NCI-H2081 (cell line): ENCODE measurements at places on chromosomes 1 and 21.

GRCh38 chr21:16454399-16454798 is 724.6 kb downstream of the USP25 start:
- no peak for DNase-seq

- DNase-seq: no peak
Observed at GRCh38 chr1:41689139-41689538, 204.7 kb upstream of the EDN2 start.

GRCh38 chr1:181364801-181365200 is 118.5 kb upstream of the CACNA1E start:
- no peak for DNase-seq

- DNase-seq: no peak
Observed at GRCh38 chr1:17732475-17732874, 22.7 kb upstream of the ACTL8 start.

DNA sequence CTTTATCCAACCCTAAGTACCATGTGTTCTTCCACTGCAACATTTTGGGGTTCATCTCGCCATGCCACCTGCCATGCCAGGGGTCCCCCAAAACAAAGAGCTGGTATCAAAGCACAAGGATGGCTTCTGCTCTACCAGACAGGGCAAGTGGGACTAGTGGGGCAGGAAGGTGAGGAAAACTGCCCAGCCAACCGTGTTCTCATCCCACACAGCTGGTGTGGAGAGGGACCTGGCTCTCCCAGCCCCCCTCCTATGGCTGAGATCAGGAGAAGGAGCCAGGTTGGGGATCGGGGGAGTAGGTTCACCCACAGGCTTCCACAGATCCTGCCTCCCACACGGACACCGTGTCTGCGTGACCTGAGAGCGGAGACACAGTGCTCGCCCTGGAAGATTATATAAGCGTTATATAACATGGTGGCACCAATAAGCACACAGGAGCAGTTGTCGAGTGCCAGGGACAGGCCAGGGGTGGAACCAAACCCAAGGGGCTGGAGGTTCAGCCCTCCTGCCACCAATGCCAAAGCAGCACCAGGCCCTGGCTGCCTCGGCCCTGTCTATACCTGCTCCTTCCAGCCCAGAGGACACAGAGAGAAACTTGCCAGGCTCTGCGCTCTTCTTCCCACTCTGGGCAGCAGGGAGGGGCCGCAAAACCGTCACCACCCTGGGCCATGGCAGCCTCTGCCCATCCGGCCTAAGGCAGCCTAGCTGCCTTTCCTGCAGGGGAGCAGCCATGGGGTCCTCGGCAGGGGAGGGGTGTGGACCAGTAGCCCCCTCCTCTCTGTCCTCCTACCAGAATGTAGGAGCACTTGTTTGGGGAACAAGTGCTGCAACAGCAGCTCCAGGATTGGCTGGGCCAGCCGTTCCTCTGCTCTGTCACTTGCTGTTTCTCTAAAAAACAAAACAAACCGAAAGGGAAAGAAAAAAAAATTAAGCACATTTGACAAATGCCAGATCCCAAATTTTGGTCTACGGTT is 43.5 kb downstream of the CD34 start:
- no peak for DNase-seq

- DNase-seq: no peak
Observed at GRCh38 chr1:184300446-184300845, 86.4 kb upstream of the C1orf21 start.

GRCh38 chr21:42721341-42721824 is 68.0 kb downstream of the PDE9A start:
- DNase-seq: no peak

- no peak for DNase-seq
Observed at GRCh38 chr1:52416811-52417210, 12.4 kb downstream of the PRPF38A start.

DNA sequence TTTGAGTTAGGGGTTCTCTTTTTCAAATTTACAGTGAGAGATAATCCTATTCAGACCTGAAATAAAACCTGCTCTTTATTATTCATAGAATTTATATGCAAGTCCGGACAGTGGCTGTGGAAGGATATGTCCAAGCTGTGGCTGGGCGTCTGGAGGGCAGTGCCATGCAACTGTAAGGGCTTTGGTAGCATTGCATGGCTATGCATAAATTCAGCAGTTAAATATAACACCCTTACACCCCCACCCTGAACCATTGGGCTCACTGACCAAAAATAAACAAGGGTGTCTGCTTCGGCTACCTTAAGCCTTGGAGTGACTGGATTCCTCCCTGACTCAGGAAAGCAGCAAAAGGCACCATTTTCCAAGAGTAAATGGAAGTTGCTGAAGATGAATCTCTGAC is 5.4 kb downstream of the CHTOP start:
- DNase-seq: no peak

- DNase-seq: no peak
Observed at GRCh38 chr1:201020040-201020591, 3.4 kb downstream of the KIF21B start.

DNA sequence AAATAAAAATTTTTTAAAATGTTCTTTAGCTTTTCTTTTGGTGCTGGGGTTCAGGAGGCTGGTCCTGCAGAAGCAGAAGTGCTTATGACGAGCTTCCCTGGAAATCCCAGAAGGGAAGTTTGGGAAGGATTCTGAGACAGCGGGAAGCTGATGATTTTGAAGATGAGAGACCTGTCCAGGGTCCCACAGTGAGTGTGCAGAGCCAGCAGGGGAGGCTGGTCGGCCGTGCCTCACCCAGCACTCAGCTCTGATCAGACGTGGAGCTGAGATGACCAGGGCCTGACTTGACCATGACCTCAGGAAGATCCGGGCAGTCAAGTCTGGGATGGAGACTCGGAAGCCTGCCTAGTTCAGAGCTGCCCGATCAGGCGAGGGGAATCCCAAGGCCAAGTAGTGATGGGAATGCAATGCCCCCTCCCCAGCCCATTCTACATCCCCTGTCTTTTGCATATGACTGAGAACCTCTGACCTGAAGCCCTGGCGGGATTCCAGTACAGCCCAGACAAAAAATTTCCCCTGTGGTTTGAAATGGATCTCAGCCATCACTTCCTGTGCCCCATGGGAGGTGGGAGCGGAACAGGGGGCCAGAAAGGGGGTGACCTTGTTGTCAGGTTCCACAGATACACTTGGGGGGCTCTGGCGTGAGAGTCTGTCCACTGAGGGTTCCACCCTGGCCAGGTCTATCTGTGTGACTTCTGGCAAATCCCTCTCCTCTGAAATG is 96.8 kb upstream of the RUNX3 start:
- DNase-seq: no peak

GRCh38 chr1:229378586-229379367 is 35.9 kb upstream of the CCSAP start:
- DNase-seq: peak; percentile 37

DNA sequence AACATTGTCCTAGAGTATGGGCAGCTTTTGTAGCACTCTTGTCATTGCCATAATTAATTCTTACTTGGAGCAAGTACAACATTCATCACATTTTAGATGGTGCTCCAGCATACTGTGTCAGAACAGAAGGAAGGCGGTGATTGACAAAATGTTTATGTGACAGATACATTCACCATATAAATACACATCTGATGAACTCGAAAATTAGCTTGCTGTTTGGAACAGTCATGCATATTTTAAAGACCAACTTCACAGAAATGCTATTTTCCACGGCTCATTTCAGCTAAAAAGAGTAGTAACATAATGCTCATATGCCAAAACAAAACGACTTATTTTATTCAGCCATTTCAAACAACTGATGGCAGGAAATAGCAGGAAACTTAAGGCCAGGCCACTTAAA is 302.7 kb downstream of the MRPL39 start:
- no peak for DNase-seq

DNA sequence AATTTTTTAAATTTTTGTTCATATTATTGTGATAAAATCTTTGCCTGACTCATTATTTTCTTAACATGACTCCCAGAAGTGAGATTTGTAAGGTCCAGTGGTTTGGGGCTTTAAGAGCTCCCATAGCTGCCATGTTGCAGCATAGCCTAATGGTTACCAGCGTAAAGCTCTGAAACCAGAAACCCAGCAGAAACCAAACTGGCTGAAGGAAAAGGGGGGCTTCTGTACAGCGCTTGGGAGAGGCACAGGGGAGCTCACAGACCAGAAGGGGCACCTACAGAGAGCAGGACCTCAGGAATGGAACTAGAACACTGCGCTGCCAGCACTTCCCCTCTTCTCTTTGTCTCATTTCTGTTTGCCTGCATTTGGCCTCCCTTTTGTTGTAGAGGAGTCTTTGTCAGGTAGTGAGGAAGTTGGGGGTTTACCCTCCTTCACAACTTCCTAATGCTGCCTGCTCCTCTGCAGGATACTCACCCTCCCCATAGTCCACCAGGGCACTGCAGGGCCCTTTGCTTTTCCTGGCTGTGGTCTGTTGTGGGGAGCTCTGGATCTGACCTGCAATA is 2.6 kb upstream of the PYCR2 start:
- no peak for DNase-seq

DNA sequence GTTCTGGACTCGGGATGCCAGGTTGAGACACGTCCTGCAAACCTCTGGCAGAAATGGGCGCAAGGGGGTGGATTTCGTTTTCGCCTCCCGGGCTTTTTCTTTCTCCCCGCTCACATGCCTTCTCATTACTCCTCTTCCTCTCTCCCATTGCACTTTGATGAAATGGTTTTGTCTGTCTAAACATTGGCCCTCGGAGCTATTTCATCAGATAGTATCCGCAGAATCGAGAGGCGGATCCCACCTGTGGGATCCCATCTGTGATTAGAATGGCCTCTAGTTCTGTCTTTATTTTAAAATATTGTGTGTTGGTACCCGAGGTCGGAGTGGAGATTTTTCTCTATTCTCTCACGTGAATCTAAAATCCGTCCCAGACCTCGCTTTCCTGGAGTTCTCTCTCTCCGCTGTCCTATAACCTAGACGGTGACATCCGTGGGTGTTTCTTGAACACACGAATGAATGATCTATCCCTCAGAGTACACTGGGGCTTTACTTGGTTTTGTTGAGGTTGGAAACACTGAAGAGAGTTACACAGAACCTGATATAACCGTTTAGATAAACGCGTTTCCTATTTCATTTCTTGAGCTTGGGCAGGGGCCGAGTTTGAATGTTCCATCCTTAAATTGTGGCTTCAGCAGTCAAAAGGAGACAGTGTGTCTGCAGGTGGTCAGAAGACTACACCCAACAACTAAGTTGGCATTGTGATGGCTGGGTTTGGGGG is 2.0 kb downstream of the EDARADD start:
- no peak for DNase-seq

- DNase-seq: no peak
Observed at GRCh38 chr1:7852804-7853683, at the start of gene UTS2. UTS2 (minus strand) TSS chr1:7853065; CDS start chr1:7853003, 62 bp downstream.

- no peak for DNase-seq
Observed at GRCh38 chr1:15337656-15338402, 71.9 kb upstream of the EFHD2 start.

DNA sequence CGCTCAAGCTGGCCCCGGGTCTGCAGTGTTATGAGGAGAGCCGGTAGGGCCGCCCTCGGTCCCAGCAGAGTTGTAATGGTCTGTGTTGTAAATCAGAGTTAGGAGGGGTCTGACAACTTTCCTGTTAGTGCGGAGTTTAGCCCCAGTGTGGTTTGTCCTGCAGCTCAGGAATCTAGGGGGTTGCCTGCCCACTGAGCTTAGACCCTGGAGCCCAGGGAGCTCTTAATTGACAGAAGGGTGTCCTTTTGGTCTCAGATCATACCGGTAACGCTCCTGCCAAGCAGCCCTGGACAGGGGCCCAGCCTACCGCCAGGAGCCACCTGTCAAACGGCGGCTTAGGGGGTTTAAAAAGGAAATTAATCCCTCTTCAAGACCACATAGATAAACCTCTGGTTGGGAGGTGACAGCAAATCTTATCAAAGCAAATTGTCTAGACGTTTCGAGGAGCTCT is 164.4 kb downstream of the DYRK1A start:
- no peak for DNase-seq

- DNase-seq: no peak
Observed at GRCh38 chr1:12047120-12047876, 15.8 kb upstream of the TNFRSF8 start.

DNA sequence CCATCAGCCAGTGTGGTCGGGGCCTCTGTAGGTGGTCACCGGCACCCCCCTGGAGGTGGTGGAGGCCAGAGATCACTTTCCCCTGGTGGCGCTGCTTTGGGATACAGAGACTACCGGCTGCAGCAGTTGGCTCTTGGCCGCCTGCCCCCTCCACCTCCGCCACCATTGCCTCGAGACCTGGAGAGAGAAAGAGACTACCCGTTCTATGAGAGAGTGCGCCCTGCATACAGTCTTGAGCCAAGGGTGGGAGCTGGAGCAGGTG is 961 bp downstream of the RBM15 start:
- DNase-seq: no peak

GRCh38 chr21:44748621-44749020 is 37.2 kb upstream of the TSPEAR start:
- no peak for DNase-seq

DNA sequence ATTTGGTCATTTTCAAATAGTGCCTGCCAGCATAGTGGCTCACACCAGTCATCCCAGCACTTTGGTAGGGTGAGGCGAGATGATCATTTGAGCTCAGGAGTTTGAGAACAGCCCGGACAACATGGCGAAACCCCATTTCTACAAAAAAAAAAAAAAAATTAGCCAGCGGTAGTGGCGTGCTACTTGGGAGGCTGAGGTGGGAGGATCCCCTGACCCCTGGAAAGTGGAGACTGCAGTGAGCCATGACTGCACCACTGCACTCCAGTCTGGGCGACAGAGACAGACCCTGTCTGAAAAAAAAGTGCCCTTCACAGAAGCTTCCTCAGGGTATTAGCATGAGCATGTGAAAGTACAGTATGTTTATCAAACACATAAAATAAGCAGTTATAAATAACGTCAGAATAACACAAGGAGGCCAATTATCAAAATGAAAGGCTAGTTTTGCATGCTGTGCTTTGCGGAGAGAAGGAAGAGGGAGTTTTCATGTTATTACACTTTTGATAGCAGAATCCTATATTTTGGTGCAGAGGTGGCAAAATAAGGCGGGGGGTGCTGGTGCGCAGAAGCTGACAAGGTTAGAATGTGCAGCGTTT is 781 bp upstream of the METTL13 start:
- DNase-seq: no peak

- DNase-seq: peak; percentile 76
Observed at GRCh38 chr1:145960468-145961108, 2.8 kb upstream of the LIX1L start.

- DNase-seq: no peak
Observed at GRCh38 chr21:36403713-36404112, 18.5 kb downstream of the CHAF1B start.

DNA sequence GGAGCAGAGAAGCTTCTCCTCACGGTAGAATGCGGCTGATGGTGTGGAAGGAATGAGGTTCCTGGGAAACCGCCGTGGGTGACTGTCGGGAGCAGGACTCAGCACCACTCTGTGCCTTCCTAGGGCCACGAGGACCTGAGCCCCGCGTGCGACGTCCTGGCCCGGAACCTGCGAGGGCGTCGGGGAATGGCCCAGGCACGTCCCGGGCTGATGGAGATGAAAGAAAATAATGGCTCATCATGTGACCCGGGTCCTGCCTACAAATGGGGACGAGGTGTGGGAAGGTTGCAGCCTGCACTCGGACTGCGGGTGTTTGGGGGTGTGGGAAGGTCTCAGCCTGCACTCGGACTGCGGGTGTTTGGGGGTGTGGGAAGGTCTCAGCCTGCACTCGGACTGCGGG is 25.1 kb upstream of the TTLL10 start:
- DNase-seq: no peak
